ENCODE measurements at places on chromosomes 16 and 17.
A peak's percentile ranks its signal among the peaks of the same experiment; 100 is the strongest.

GRCh38 chr16:62060089-62060488 lies 23.9 kb upstream of the CDH8 start:
- DNase-seq: no peak

GRCh38 chr17:57861000-57861789 lies 11.4 kb upstream of the MRPS23 start:
- peak; percentile 61 for DNase-seq

- DNase-seq: peak; percentile 46
These were observed 113.2 kb downstream of the SPECC1 start for GRCh38 chr17:20122254-20122879.

GRCh38 chr16:84613408-84614072 lies 4.3 kb downstream of the COTL1 start:
- no peak for DNase-seq

- no peak for DNase-seq
These were observed 235.2 kb upstream of the CDH5 start for GRCh38 chr16:66131156-66131807.

DNA sequence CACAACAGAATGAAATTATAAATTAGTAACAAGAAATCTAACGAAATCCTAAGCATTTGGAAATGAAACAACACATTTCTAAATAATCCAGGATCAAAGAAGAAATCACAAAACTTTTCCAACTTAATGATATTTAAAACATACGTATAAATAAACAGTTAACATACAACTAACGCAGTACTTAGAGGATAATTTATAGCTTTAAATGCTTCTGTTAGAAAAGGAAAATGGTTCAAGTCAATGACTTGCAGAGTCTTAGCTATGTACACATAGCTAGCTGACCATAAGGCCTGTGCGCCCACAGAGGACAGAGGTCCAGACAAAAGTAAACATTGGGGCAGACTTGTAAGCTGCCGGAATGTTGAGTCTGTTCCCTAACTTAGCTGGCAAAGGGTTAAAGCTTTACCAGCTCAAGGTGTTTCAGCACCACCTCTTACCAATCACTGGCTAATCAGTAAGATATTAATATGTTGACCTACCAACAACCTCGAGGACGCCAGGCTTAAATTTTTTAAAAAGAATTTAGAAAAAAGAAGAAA lies 84.6 kb downstream of the PARN start:
- DNase-seq: no peak

DNA sequence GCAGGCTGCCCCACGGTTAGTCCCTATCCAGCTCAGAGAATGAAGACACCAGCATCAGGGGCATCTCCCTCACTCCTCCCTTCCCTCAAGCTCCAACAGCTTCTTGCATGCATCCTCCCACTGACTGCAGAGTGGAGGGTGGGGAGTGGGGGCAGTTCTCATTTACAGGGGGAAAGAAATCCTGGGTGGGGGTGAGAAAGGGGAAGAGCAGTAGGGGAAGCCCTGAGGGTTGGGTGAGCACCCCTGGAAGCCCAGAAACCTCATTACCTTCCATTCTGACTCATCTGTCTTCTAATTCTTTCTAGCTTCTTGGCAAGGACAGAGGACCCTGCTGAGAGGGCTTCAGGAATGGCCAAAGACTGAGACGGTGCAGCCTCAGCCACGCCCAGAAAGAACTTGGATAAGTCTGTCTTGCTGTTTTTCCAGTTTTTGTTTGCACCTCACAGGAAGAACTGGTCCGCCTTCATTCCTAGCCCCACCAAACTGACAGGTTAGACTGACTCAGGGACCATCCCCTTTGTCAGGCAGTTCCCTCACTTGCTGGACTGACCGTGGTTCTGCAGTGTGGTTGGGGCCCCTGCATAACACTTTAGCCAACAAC lies 52.5 kb upstream of the WSB1 start:
- DNase-seq: no peak

GRCh38 chr17:63751806-63752205 lies 10.2 kb upstream of the STRADA start:
- DNase-seq: no peak

- no peak for DNase-seq
These were observed 304.1 kb upstream of the C16orf82 start for GRCh38 chr16:26762594-26762993.

- no peak for DNase-seq
These were observed 7.7 kb upstream of the TBKBP1 start for GRCh38 chr17:47686276-47686635.

DNA sequence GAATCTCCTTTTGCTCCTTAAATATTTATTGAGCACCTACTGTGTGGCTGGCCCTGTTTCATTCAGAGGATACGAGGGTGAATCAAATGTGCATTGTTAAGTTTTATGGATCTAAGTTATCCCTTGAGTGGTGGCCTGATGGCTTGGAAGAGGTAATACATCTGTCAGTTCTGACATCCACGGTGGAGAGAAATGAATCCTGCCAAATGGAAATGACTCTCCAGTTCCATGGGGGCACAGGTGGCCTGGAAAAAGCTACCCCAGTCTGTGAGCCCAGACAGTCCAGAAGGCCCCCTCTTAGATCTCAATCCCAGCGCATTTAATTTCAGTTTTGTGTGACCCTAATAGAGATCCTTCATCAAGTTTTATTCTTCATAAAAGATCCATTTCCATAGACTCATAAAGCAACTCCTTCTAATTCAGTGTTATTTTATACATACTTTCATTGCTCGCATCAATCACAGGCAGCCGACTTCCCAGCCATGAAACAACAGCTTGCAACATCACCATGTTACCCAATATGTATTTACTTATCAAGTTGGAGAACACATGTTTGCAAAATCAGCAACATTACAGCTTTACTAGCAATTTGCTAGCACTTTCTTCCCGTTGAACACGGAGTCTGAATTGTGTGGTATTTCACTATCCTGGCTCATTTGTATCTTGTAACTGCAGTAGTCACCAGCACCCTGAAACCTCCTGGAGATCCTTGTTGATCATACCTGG lies 334.8 kb upstream of the HSBP1 start:
- DNase-seq: no peak

- no peak for DNase-seq
These were observed 307.5 kb downstream of the CPPED1 start for GRCh38 chr16:12496186-12496585.

DNA sequence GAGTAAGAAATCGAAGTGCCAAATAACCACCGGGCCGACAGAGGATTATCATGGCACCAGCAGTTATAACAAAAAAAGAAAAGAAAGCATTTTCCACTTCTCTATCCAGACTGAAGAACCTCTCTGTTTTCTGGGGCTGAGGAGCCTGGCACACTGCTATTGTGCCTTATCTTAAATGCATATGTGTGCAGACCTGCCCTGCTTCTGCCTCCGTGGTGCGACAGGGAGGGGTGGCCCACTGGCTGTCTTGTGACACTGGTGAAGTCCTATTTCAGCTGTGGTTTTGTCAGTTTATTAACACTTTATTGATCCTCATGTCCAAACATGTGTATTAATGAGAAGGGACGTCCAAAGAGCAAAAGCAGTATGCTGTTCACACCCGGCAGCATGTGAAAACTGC lies 55.4 kb downstream of the CDK5R1 start:
- DNase-seq: no peak

DNA sequence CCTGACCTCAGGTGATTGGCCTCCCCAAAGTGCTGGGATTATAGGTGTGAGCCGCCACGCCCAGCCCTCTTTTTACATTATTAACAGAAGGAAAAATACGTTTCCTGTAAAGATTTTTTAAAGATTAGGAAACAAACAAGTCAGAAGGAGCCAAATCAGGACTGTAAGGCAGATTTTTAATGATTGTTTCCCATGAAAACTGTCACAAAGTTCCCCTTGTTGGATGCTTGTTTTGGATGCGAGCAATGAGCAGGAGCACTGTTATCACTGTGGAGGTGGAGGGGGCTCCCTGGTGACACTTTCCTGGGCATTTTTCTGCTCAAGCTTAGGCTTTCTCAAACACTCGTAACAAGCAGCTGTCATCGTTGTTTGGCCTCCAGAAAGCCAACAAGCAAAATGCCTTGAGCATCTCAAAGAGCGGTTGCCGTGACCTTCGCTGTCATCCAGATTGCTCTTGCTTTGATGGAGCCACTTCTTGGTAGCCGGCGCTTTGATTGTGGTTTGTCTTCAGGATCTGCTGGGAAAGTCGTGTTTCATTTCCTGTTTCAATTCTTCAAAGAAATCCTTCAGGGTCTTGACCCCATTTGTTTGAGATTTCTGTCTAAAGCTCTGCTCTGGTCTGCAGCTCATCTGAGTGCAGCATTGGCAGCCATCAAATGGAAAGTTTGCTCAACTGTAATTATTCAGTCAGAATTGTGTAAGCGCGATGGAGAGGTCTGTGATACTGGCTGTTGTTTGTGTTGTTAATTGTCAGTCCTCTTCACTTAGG lies 128.7 kb downstream of the RPTOR start:
- no peak for DNase-seq

GRCh38 chr17:80888276-80889160 lies 103.1 kb upstream of the CHMP6 start:
- no peak for DNase-seq

DNA sequence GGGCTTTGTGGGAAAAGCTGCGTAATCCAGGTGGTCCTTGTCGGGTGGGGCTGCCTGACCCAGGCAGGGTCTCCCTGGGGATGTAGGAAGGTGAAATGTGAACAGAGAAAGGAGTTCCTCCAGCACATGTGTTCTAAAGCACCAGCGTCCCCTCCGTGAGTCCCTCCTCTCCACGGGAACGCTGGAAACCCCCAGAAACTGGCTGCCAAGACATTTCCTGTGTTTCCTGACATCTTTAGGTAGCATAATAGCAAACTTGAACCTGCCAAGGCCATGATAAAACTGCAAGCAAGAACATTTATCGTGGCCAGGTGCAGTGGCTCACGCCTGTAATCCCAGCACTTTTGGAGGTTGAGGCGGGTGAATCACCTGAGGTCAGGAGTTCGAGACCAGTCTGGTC lies 12.6 kb upstream of the PYDC1 start:
- DNase-seq: no peak

- no peak for DNase-seq
These were observed 51.4 kb upstream of the WSCD1 start for GRCh38 chr17:6018788-6019187.

DNA sequence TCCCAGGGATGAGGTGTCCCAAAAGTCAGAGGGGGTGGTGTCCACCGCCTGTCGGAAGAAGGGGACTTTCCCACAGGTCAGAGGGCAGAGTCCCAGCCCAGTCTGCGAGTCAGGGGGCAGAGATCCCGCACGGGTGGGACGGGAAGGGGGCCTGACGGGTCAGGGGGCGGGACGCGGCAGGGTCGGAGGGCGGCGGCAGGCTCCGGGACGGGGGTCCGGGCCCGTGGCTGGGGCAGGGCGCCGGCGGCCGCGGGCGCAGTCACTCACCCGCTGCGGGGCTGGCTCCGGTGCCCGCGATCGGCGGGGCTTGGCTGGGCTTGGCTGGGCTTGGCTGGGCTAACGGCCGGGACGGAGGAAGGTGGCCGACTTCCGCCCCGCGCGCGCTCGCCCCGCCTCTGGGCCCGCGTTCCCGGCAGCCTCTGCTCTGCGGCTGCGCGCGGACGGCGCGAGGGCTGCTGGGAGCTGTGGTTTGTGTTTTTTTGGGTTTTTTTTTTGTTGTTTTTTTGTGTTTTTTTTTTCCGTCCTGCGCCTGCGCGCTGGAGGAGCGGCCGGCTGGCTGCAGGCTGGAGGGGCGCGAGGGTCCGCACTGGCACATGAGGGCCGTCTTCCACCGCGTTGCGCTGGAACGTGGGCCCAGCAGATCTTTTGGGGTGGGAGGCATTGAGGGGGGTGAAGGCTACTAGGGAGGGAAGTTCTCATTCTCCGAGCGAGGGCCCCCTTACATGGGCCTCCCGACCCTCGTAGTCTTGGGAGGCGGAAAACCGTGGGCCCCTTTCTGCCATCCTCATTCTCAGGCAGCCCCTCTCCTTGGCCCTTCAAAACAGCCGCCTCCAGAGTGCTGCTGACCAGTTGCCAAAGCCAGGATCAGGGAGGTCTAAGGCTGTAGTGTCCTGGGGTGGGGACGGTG lies at the start of gene CANT1:
CANT1 (minus strand) TSS at position 368 of the 907 bp plus-strand sequence. CDS start 12,142 bp downstream, outside the sequence.
- DNase-seq: peak; percentile 91

DNA sequence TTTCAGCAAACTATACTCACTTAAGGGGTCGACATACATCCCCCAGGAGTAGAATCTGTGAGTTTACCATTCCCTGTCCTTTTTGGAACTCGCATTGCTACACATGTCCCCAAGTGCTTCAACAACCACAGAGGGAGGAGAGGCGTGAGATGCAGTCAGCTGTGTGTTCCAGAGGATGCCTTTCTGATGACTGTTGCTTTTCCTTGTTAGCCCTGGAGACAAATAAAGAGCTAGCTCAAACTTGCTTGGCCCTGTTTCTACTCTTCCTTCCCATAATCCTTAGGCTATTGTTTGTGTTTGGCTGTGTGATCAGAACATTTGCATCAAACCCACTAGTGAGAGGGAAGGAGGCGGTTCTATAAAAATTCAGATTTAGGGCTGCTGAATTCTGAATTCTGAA lies 264.0 kb downstream of the ENGASE start:
- DNase-seq: no peak

DNA sequence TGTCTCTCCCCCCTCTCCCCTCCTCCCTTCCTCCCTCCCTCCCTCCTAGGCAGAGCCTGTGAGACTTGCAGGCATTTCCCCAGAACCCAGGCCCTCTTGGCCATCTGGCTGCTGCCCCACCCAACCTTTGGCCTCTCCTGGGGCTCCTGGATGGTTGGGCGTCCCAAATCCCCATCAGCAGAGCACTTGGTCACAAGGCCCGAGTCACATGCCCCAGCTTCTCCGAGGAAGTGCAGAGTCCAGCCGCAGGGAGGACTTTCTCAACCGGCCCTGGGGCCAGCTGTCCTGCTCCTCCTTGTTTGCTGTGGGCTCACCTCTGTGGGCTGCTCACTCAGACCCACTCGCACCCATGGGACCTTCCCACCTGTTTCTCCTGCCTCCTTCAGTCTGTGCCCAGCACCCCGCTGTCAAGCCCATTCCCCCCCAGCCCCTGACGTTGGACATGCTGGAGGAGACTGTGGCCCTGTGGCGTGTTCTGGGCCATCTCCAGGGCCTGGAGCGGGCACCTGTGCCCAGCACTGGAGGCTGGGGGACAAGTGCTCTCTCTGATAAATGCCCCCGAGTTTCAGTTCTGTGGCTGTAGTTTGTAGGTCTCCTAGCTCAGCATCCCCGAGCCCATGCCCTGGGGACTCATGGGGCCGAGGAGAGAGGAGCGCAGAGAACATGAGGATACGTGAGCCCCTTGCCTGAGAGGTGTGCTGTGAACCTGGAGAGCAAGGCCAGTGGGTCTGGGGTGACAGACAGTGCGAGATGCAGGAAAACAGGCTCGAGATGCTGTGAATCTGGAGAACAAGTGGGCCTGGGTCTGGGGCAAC lies 42.3 kb upstream of the ZNF750 start:
- DNase-seq: no peak

- DNase-seq: no peak
These were observed 4.2 kb downstream of the CDK3 start for GRCh38 chr17:76004750-76005262.

DNA sequence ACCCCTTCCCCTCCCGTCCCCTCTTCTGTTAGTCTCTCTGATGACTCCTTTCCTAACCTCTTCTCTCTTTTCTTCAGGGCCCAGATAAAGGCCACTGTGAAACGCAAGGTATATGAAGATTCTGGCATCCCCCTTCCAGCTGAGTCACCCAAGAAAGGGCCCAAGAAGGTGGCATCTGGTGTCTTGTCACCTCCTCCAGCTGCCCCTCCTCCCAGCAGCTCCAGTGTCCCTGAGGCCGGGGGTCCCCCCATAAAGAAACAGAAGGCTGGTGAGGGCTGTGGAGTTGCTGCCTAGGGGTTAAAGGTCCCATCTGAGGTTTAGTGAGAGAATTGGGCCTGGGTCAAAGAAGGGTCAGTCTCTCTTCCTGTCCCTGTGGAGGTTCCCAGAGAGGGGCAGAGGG lies 4.0 kb downstream of the RNASEK start:
- no peak for DNase-seq

GRCh38 chr16:17271687-17272086 lies 199.1 kb downstream of the XYLT1 start:
- no peak for DNase-seq

- no peak for DNase-seq
These were observed 538.3 kb downstream of the NPIPA7 start for GRCh38 chr16:16917191-16917785.
